ENCODE measurements at places on chromosomes 12 and 14.

DNA sequence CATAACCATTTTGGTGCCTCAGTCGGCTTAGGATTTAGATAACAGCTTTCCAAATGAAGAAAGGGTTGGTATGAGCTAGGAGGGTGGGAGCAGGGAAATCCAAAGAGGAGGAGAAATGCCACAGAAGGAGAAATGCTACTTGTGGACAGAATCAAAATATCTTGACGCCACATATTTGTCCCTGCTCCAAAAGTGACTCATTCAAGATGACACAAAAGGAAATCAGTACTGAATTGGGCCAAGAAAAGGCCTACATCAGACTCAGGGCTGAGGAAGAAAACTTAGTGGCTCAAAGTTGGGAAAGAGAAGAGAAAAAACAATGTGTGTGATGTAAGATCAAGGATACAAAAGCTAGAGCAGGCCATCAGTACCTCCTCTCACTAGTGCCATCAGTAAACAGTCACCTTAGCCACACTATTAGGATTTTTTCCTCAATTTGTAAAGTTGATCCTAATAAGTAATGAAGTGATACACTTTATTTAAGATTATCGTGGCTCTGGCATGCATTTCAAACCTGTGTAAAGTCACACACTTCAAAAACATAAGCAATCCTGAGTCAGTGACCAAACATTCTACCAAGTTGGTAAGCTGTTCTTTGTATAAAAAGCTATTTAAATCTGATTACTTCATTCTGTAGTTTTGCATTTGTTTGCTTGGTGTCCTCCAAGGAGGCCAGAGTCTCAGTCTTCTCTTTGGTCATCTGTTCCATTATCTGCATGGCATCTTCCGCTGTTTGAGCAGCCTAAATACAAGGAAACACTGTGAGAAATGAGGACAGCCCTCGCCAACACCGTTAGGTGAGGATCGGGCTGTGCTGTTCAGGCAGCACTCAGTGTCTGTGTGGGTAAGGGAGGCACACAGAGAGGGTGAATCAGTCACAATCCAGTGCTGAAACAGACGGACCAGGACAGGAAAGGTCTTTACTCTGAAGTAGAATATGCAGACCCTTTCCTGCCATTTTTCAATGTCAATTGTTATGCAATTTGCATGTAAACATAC is 52.6 kb upstream of the VPS33A start:
- DNase-seq: no peak

DNA sequence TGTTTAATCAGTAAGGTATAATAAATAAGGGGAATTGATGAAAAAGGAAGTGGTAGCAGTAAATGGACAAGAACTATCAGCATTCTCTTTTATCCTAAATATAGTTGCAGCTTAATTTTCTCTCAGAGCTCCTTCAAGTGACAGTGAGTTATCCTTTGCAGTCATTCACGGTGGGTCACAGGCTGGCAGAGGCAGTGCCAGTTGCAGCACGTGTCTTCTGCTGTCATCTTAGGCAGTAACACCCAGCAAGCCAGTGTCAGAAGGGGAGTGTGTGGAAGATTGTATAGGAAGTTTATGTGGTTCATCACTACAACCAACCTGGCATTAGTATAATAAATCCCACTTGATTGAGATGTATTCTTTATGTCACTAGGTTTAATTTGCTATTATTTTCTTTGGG is 170.0 kb downstream of the CCDC91 start:
- DNase-seq: no peak

DNA sequence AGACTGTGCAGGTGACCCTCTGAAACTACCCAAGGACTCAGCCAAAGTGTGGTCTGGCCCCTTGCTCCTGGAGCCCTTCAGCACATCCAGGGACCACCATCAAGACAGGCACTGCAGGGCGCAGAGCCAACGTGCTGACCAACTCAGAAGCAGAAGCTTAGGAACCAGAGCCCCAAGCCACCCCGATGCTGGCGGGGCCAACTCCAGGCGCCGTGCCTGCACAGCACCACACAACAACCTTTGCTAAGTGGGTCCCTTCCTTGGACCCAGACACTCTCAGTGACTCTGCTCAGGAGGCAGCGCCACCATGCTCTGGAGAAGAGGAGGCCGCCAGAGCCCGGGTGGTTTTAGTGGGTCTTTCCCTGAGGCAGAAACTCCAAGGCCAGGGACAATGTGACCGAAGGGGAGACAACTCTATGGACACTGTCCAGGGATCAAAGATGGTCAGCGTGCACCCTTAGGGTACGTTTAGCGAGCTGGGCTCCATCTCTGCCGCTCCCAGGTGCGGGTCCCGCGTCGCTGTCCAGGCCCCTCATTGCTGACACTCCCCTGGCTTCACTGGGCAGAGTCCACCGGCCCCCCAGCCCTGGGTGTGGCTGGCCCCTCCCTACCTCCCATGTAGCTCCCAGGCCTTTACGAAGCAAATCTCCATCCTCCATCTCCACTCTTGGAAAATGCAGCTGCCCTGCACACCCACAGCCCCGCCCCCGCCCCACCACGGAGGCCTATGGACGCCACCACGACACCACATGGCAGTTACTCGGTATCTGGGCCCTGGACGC is 16.1 kb downstream of the CHGA start:
- DNase-seq: no peak

DNA sequence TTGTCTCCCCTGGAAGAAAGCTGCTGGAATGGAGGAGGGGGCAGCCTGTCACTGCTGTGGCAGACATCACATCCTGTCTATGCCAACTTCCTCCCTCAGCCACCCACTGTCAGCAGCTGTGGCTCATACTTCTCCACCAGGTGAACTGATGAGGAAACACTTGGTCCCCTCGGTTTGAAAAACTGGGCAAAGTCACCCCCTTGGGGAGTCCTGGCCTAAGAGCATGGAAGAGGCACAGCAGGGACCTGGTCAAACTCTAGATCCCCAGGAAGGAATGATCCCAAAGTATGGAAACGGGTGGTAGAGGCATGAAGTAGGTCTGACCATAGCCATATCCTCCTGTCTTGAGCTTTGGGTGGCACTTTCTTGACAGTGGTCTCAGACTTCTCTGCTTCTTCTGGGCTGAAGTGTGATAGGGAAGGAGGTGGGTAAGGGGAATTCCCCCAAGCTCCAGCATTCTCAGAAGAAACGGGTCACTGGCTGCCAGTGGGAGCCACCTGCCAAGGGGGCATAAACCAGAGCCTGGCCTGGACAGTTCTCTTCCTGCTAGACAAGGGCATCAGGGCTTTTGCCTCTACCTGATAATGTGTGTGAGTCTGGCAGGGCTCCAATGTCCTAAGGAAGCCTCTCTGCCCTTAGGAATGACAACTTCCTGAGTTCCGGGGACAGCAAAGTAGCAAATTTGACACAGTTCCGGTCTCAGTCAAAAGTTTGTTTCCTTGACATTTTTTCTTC is 36.0 kb downstream of the FMNL3 start:
- DNase-seq: no peak

- DNase-seq: no peak
Measured at GRCh38 chr12:58131986-58132755, 190.8 kb downstream of the ATP23 start.

DNA sequence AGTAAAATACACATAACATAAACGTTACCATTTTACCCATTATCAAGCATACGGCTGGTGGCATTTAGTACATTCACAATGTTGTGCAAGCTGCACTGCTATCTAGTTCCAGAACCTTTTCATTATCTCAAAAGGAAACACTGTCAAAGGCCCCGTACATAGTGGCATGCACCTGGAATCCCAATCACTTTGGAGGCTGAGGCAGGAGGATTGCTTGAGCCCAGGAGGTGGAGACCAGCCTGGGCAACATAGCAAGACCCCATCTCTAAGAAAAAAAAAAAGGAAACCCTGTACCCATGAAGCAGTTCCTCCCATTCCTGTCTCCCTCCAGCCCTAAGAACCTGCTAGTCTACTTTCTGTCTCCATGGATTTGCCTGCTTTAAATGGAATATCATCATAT is 7.4 kb upstream of the HVCN1 start:
- DNase-seq: no peak

- no peak for DNase-seq
Measured at GRCh38 chr12:67681941-67682620, 33.5 kb downstream of the DYRK2 start.

DNA sequence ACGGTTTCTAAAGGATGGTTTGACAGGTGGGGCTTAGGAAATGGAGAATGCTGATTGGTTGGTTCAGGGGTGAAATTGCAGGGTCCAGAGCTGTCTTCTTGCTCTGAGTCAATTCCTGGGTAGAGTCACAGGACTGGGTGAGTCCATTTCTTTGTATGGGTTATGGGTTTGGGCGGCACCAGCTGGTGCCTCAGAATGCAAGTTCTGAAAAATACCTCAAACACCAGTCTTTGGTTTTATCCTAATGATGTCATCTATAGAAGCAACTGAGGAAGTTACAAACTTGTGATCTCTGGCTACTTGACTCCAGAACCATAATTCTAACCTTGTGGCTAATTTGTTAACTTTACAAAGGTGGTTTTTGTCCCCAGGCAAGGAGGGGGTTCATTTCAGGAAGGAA is 47.6 kb upstream of the EIF5 start:
- no peak for DNase-seq

- DNase-seq: no peak
Measured at GRCh38 chr12:79143803-79144202, 279.2 kb downstream of the SYT1 start.

GRCh38 chr14:64213086-64213485 is 81.1 kb downstream of the ESR2 start:
- DNase-seq: no peak

GRCh38 chr14:69355607-69356281 is 42.4 kb downstream of the ERH start:
- DNase-seq: no peak

- no peak for DNase-seq
Measured at GRCh38 chr14:61266891-61267740, 14.0 kb downstream of the TMEM30B start.

DNA sequence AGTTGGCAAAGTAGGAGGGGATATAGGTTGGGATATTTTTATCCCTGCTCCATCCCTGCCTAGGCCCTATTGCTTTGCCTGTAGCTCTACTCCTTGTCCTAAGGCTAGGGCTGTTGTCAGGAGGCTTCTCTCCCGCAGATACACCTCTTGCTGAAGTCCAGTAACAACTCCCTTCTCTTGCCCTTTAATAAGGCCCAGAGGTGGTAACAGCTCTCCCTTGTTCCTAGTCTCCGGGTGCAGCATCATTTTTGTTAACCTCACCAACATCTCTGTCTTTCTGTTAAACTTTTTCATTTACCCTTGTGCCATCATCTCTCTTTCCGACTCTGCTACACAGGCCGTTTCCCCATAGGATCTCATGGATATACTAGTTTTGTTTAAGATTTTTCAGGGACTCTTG is 6.3 kb downstream of the ASCL1 start:
- no peak for DNase-seq

- DNase-seq: no peak
Measured at GRCh38 chr12:48422060-48422459, 50.3 kb upstream of the ANP32D start.

GRCh38 chr14:23951590-23952201 is 1.9 kb upstream of the DHRS4 start:
- DNase-seq: no peak

DNA sequence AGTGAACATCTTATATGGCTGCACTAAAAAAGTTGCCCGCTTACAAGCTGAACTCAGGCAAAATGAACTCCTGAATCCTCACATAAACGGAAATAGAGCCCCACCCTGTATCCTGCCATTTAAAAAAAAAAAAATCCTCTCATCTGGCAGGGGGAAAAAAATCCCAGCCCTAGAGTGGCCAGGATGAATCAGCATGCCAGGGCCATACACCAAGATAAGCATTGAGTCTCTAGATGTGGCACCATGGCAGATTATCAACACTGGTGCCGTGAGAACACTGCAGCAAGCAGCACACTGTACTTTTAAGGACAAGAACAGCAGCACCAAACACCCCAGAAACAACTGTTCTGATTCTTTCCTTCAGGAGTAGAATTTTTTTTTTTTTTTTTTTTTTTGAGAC is 65.5 kb downstream of the RASSF3 start:
- no peak for DNase-seq

- no peak for DNase-seq
Measured at GRCh38 chr12:87518481-87518880, 510.7 kb downstream of the C12orf50 start.

DNA sequence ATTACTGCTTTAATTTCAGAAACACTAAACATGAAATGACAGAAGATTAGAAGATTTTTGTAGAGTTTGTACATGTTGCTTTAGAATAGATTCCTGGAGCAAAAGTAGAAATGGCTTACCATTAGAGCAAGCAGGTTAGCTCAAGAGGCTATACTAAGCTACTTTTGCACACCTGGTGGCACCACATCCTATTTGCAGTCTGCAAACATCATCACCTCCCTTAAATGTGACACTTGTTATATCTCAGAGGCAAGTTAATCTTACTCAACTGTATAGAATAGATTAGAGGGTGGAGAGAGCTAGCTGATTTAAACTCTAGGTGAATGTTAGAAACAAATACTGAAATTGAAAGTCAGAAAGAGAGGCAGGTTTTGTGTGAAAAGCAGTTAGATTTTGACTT is 30.7 kb upstream of the OR4E1 start:
- no peak for DNase-seq

DNA sequence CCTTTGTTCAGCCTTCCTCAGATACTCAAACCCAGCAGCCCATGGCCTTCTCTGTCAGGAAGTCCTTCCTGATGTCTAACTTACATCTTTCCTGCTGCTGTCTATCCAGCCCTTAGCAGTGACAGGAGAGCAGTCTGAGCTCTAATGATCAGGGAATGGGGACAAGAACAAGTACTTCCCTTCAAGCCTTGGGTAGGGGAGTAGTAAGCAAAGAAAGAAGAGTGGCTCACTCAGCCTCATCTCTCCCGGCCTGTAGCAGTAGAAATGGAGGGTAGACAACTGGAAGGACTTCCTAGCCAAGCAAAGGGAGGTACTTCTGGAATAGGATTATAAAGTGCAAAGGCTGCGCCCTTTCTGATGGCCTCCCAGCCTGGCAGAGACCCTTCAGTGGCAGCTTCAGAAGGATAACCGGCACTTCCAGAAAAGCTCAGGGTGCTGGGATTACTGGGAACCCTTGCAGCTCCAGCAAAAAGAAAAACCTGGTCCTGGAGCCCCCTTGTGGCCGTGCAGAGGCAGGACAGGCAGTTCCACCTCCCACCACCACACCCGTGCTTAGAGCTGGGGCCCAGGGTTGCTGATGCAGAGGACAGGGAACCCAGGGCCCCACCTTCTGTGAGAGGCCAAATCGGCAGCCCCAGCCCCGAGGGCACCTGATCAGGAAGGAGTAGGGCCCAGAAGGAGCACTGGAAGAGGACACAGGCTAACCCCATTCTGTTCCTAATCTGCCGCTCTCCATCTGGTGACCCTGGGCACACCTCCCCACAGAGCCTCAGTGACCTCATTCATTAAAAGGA is 12.4 kb upstream of the SMUG1 start:
- no peak for DNase-seq

DNA sequence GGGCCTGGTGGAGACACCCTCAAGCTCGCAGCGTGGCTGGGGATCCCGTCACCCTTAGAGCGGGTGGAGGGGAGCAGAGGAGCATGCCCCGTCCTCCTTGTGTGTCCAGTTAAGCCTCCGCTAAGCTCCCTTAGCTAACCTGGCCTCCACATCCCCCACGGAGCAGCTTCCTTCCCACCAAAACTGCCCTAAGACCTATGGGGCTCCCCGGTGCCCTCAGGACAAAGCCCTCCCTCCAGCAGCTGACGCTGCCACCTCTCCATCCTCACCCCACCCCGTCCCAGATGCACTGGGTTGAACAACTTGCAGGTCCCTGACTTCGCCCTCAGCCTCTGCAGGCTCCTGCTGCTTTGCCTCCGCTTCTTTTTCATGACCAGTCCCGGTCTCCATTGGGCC is 4.0 kb downstream of the AHNAK2 start:
- no peak for DNase-seq

Measured in cortex of kidney (tissue), 1 donor.